ENCODE measurements at places on chromosomes 13 and 19.
A peak's percentile ranks its signal among the peaks of the same experiment; 100 is the strongest.

DNA sequence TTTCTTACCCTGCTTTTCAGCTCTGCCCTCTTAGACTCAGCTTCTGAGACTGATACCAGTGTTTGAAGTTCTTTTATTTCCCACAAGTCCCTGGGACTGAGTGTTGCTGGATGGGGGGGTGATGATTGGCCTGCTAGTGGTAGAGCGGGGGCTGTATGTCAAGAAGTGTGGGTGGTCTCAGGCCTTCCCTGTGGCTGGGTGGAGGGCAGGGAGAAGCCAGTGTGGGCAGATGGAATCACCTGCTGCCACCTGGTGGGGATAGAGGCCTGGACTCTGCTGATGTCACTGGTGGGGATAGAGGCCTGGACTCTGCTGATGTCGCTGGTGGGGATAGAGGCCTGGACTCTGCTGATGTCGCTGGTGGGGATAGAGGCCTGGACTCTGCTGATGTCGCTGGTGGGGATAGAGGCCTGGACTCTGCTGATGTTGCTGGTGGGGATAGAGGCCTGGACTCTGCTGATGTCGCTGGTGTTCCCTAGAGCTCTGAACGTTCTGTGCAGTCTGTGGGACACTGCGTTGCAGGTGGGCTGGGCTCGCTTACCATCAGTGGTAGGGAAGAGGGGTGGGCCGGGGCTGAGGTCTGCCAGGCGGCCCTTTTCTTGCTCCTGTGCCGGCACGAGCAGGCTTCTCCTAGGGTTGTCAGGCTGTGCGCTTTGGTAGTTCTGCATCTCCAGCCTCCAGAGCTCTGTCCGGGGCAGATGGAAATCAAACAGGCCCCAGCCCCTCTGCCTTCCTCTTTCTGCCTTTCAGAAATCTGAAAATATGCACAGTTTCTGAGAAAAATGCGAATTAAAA is 101.3 kb downstream of the ARHGEF7 start:
- peak; percentile 20 for DNase-seq

- no peak for DNase-seq
These were observed 1316.7 kb upstream of the SLC10A2 start for GRCh38 chr13:104382951-104383350.

DNA sequence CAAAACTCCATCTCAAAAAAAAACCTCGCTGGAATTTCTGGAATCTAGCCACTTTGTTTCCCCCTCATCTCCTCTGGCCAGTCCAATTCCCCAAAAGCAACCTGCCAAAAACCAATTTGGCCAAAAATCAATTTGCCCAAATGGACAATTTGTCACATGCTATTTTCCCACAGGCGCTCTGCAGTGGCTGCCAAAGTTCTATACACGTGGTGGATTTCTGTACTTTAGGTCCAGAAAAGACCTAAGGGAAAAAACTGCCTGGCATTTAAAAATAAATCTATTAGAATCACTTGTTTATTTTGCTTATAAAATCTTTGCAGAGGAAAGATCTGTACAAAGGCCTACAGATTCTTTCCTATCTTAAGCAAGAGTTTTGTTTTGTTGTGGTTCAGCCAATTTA is 79.4 kb downstream of the MAP4K1 start:
- no peak for DNase-seq

DNA sequence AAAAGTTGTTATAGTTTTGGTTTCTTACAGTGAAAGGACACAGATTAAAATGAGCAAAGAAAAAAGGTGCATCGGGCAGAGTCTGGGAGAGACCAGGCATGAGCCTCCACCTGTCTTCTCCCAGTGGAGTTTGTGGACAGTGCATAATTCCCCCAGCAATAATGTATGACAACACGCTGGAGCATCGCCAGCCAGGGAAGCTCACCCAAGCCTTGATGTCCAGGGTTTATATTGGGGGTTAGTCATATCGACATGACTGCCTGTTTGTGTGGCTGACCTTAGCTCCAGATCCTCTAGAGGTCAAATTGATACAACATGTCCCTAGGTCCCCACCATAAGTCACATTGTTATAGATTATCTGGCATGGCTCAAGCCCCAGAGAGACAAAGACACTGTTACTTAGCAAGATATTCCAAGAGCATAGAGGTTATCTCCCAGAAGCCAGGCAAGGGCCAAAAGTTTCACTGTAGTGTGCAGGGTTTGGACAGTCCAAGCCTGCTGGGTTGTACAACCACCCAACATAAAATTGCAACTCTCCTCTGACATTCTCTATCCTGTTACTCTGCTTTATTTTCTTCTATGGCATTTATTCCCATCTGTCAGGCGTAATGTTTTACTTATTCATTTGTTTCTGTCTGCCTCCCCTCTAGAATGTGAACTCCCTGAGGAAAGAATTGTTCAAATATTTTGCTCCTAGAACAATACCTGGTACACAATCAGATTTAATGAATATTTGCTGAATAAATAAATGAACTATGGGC is 5.6 kb upstream of the KLK13 start:
- no peak for DNase-seq

- DNase-seq, result no peak
These were observed 1404.8 kb downstream of the SLITRK1 start for GRCh38 chr13:82477436-82477835.

DNA sequence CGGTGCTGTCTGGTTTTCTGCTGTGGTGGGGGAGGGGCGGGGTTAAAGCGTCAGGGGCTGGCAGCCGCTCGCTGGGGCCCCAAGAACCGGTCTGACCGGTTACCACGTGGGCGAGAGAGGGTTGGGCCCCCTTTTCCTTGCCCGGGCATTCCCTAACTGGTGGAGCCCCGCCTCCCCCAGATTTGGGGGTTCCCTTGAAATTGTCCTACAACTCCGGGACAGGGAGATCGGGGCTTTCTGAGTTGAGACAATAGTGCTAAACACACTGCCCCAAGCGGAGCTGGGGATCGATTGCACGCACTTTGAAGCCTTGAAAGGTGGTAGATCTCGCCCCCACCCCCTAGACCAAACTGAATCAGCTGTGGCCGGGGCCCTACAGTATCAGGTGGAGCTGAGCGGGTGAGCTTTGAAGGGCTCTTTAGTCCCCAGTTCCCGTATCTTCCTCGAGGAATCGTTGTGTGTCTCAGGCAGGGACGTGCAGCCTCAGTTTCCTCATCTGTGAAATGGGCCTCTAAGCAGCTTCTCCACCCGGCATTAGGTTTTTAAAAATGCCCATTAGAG is 4.8 kb downstream of the IER2 start:
- peak; percentile 60 for DNase-seq

DNA sequence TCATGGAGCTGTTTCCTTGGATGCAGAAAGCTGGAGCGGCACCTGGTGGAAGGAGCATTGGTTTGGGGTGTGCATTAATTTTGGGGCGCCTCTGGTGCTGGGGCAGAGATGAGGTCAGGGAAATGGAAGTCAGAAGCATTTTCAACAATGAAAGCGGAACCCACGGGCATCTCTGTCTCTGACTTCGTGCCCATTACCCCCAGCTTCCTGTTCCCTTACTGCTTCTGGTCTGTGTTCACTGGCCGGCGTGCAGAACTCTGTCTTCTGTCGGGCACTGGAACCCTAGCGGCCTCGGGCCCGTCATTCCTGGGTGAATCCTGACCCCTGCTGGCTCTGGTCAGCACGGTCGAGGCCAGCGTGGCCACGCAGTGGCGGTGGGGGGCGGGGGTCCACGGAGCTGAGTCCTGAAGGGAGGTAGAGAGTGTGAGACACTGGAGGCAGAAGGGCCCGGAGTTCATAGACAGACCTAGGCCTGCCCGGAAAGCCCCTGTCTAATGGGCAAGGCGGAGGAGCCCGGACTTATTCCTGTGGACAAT is 7.9 kb upstream of the LINGO3 start:
- DNase-seq, result peak; percentile 79

DNA sequence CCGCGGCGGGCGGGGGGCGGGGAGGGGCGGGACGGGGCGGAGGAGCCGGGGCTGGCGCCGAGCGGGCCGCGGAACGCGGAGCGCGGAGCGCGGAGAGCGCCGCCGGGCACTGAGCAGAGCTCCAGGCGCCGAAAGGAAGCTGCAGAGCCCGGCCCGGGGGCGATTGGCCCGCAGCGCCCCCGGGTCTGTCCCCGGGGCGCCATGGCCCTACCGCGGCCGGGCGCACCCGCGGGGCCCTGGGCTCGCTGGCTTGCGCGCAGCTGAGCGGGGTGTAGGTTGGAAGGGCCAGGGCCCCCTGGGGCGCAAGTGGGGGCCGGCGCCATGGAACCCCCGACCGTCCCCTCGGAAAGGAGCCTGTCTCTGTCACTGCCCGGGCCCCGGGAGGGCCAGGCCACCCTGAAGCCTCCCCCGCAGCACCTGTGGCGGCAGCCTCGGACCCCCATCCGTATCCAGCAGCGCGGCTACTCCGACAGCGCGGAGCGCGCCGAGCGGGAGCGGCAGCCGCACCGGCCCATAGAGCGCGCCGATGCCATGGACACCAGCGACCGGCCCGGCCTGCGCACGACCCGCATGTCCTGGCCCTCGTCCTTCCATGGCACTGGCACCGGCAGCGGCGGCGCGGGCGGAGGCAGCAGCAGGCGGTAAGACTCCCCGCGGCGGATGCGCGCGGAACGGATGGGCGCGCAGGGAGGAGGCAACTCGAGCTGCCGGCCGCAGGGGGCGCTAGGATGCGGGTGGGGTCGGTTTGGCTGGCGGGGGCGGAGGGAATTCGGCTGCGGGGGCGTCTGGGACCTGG is at the start of gene PDE4A:
PDE4A (plus strand) TSS at position 95 of the 796 bp plus-strand sequence; CDS start at position 322, 227 bp downstream.
- DNase-seq, result peak; percentile 49

DNA sequence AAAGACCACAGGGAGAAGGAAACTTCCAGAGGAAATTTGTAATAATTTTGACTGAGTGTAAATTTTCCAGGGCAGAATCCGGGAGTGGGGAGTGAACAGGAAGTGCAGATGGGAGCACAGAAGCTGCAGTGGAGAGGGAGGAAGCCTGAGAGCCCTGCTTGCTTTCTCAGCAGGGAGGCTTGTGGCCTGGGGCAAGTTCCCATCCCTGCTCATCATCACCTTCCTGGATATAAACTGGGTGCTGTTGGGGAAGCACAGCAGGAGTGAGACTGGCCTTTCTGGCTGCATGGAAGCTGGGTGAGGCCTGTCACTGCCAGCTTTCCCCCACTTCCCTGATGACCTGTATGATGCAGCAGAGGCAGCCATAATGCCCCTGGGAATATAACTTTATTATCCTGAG is 532.9 kb downstream of the SLITRK6 start:
- DNase-seq, result no peak

- peak; percentile 42 for DNase-seq
These were observed 954 bp upstream of the RASIP1 start for GRCh38 chr19:48741129-48741999.

GRCh38 chr13:114046431-114046975 is 72.6 kb upstream of the C13orf46 start:
- no peak for DNase-seq

- no peak for DNase-seq
These were observed 94.0 kb downstream of the PCDH9 start for GRCh38 chr13:67136157-67136556.

- no peak for DNase-seq
These were observed 72.2 kb upstream of the WASF3 start for GRCh38 chr13:26485288-26485687.

- DNase-seq, result peak; percentile 72
These were observed 10.9 kb upstream of the MEIS3 start for GRCh38 chr19:47430041-47430802.

- no peak for DNase-seq
These were observed 214.6 kb downstream of the OXGR1 start for GRCh38 chr13:96779691-96780090.

DNA sequence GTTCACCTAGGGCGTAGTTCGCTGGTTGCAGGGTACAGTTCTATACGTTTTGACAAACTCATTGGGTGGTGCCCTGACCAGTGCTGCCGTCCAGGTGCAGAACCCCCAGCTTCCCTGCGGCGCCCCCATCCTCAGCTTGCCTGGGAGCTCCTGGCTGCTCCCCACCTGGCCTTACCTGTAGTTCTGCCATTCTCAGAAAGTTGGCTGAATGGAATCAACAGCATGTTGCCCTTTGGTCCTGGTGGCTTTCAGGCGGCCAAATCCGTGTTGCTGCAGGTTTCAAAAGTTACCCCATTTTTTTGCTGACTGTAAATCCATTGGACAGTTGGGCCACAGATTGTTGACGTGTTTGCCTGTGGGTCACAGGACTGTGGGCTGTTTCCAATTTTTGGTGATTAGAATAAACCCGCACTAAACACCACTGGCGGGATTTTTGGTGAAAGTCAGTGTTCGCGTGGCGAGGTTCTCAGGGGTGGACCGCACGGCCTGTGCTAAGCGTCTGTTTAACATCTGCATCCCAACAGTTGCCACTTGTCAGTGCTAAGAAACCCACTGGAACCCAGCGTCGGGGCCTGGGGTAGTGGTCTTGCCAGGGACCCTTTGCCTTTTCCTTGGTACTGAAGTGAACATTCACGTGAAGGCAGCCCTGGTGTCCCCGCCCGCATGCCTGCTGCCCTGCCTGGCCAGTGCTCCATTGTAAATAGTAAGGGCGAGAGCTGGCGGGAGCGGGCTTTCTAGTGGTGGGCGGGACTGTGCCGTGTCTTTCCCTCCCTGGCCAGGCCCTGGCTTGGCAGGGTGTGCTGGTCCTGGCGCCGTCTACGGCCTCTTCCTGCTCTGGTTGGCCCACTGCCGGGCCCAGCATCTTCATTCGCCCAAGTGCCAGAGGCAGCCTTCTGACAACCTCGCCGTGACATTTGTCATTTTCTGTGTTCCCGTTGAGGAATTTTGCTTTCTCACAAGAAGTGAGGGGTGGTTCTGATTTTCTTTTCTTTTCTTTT is 3.3 kb downstream of the DOT1L start:
- DNase-seq, result peak; percentile 87

DNA sequence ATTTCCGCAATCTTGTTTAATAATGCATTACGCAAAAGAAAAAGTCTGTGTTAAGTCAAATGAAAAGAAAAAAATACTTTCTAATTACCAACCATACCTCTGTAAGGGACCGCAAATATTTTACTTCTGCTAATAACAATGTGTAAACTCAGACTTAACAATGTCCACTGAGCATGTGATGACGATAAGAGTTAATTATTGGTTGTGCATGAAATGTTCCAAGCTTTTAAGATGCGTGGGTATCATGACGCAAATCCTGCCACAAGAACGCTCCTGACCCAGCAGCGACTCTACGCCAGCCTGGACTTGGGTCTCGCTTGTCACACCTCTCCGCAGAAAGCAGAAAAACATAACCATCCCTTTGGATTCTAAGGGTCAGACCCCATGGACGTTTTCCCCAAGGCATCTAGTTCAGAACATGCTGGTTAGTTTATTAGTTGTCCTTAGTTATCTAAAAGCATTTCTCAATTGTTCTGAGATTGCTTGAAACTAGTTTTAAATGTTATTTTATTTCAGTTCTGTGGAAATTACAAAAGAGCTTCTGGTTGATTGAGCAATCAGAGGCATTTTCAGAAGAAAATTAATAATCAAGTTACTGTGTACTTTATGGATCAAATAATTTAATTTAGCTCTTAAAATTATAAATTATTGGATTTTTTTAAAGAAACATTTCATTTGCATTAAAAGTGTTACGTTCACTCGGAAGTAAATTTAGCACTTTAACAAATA is 779.9 kb upstream of the ARGLU1 start:
- DNase-seq, result no peak

GRCh38 chr19:2618611-2619010 is 83.9 kb downstream of the GNG7 start:
- DNase-seq, result peak; percentile 49

- DNase-seq, result no peak
These were observed 1.2 kb upstream of the ZNF626 start for GRCh38 chr19:20662421-20663105.

All from GM03348 (cell line).